Esophagus squamous epithelium (tissue), 5 donors: ENCODE measurements at places on chromosomes 1 and 21.

GRCh38 chr1:43358121-43358745 is 548 bp upstream of the CDC20 start:
- DNase-seq: no peak

DNA sequence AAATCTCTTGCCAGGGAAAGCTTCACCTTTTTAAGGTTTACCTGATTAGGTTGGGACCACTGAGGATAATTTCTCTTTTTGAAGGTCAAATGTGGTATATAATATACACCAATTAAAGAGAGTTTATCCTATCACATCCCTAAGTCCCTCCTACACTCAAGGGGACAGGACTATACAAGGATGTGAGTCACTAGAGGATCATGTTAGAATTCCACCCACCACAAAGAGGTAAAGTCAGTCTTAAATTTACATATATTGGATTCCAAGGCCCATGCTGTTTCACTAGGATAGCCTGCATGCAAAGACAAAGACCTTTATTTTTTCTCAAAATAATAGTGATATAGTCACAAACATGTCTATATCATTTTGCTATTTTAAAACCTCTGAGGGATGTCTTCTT is 164.4 kb downstream of the GIPC2 start:
- no peak for DNase-seq

DNA sequence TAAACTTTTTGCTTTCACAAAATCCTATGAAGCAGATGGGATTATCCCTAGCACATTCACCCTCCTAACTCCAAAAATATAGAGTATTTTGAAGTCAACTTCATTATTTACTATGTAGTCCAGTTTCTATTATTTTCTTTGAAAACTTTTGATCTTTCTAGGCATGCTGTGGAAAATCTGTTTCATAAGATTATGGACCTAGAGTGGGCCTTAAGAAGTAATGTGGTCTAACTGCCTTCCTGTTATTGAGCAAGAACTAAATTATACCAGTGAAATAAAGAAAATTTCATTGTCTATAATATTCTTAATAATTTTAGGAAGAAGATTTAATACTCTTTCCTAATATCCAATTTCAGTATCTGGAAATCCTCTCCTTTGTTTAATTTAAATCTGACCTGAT is 58.1 kb downstream of the PRKACB start:
- DNase-seq: no peak

- DNase-seq: no peak
Observed at GRCh38 chr1:247146671-247147070, 25.1 kb downstream of the ZNF124 start.

- DNase-seq: no peak
Observed at GRCh38 chr1:110875216-110875731, 2.3 kb downstream of the CD53 start.

GRCh38 chr1:109509176-109510134 is at the start of gene AMIGO1:
Gene AMIGO1 (minus strand): TSS chr1:109509727. CDS start chr1:109508912, 815 bp downstream.
- DNase-seq: no peak

GRCh38 chr21:38927776-38928175 is 122.0 kb downstream of the ETS2 start:
- DNase-seq: no peak

- no peak for DNase-seq
Observed at GRCh38 chr1:239125027-239125426, 261.3 kb upstream of the CHRM3 start.

DNA sequence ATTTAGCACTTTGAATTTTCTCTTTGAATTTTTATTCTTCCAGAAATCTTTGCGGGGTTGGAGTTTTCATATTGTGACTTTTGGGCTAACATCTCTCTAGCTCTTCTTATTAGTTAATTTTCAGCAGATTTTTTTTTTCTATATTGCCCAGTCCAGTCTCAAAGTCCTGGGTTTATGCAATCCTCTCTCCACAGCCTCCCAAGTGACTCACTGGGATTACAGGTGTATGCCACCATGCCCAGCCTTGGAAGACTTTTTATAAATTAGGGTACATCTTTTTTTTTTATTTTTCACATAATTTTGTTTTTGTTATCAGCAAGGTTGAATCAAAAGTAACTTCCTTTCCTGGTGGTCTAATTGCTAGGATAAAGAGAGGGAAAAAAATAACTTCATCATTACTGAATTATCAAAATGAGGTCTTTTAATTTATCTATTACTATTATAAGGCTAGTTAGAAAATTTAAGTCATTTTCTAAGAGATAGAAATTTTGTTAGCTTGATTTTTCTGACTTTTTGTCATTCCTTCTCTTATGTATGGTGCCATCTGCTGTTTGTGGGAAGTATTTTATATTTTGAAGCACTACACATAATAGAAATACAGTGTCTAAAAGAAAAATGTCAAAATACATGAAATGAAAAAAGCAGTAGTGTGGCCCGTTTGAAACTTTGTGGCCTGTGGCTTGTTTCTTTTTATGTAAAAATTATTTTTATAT is 273.4 kb upstream of the CACYBP start:
- DNase-seq: no peak

GRCh38 chr1:23824711-23825075 is 536 bp downstream of the HMGCL start:
- DNase-seq: no peak

- no peak for DNase-seq
Observed at GRCh38 chr1:246343937-246344336, 163.1 kb downstream of the SMYD3 start.

DNA sequence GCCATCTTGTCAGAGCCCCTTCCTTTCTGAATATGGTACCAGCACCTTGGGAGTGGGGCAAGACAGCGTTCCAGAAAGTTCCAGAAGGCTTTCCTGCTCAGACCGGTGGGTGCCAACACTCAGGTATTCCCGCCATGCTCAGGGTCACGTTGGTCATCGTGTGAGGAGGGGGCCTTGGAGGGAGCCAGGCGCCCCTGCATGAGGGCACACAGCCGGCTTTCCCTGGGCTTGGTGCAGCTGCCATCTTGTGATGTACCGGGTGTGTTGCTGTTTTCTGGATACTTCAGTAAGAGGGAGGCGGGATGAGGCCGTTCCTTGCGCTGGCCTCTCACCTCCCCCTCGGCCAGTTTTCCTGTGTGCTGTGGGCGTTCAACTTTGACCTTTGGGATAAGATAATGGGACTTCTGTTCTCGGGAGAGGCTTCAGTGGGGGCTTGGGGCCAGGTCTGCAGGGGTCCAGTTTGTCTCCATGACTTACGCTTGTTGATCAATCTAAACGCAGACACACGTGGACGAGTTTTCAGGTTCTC is 69.7 kb downstream of the PRDM16 start:
- no peak for DNase-seq

DNA sequence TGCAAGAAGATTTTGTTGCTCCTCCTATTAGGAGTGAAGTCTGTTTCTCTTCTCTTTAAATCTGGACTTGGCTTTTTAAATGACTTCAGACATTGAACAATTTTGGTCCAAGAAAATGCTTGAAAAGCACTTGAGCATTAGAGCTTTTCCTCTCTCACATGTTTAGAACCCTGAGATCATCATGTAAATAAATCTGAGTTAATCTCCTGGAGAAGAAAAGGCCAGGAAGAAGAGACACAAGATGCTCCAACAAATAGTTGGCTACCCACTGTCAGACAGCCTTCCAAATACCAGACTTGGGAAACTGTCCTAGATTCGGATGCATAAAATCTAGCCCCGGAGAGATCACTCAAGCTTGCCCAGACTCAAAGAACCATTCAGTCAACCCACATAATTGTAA is 1353.1 kb upstream of the ADGRL4 start:
- no peak for DNase-seq

- DNase-seq: no peak
Observed at GRCh38 chr1:183968386-183968785, 69.1 kb downstream of the COLGALT2 start.
